ENCODE measurements at places on chromosomes 3 and 15. TPM values are rescaled to one million over a fixed set of nuclear protein-coding genes. Genes with fewer than 3 reads are reported as not detected.
A peak's percentile ranks its signal among the peaks of the same experiment; 100 is the strongest.

Gene CFAP100
- not detected for total RNA-seq

Gene RTP1
- not detected for total RNA-seq

Gene MFAP1
- 26.3 TPM for total RNA-seq

Gene RBSN
- total RNA-seq, result 22.3 TPM

Gene ZBED2
- not detected for total RNA-seq

Gene SLC51A
- total RNA-seq, result not detected

Gene SPINT1
- 0.87 TPM for total RNA-seq

Gene CHMP2B
- 36.0 TPM for total RNA-seq

Gene GATA2
- total RNA-seq, result 0.44 TPM

Gene SLC6A11
- not detected for total RNA-seq

Gene CLDN16
- not detected for total RNA-seq

Gene PPP1R14D
- total RNA-seq, result not detected

Gene UROC1
- 0.15 TPM for total RNA-seq

GRCh38 chr3:32501783-32502117 is 902 bp downstream of the CMTM6 start:
- peaks cover 3% of the 10 kb centered on the region for H3K36me3 ChIP-seq
- peak overlapping the region; percentile 95 for H3K27ac ChIP-seq
- DNase-seq, result no peak
- H3K4me1 ChIP-seq, result peaks cover 28% of the 10 kb centered on the region
- H3K27me3 ChIP-seq, result no peaks in the 10 kb centered on the region
- peak overlapping the region; percentile 91 for H3K4me3 ChIP-seq

DNA sequence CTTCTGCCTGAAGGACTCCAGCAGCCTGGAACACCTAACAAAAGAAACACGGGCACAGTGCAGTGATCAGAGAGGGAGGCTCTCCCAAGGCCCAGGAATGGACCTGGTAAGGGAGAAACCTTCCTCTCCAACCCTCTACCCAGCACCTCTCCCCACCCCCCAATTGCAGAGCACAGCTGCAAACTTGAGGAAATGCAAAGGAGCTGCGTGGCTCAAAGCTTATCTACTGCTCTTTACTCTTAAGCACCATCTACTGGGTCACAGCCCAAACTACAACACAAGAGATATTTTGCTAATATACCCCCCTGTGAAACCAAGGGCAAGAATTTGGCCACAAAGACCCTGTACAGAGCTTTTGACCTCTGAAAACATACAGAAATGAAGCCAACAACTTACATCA is 328.3 kb downstream of the OXSM start:
- H3K4me3 ChIP-seq, result no peak overlapping the region
- H3K27ac ChIP-seq, result no peak overlapping the region
- DNase-seq, result no peak
- H3K27me3 ChIP-seq, result peaks cover 8% of the 10 kb centered on the region

GRCh38 chr3:40518848-40519247 is 5.9 kb upstream of the ZNF621 start:
- no peak for DNase-seq
- H3K27me3 ChIP-seq, result no peaks in the 10 kb centered on the region
- no peak overlapping the region for H3K27ac ChIP-seq
- peaks cover 20% of the 10 kb centered on the region for H3K4me1 ChIP-seq
- H3K4me3 ChIP-seq, result no peak overlapping the region

GRCh38 chr3:10577486-10577885 is 72.1 kb upstream of the ATP2B2 start:
- no peak for DNase-seq
- H3K4me1 ChIP-seq, result peaks cover 6% of the 10 kb centered on the region
- no peaks in the 10 kb centered on the region for H3K36me3 ChIP-seq
- no peak overlapping the region for H3K4me3 ChIP-seq
- no peak overlapping the region for H3K27ac ChIP-seq

GRCh38 chr3:105527949-105528348 is 161.2 kb downstream of the ALCAM start:
- peaks cover 21% of the 10 kb centered on the region for H3K36me3 ChIP-seq
- H3K4me1 ChIP-seq, result peaks cover 38% of the 10 kb centered on the region
- no peaks in the 10 kb centered on the region for H3K27me3 ChIP-seq
- no peak overlapping the region for H3K4me3 ChIP-seq
- peak overlapping the region; percentile 12 for H3K27ac ChIP-seq
- no peak for DNase-seq

DNA sequence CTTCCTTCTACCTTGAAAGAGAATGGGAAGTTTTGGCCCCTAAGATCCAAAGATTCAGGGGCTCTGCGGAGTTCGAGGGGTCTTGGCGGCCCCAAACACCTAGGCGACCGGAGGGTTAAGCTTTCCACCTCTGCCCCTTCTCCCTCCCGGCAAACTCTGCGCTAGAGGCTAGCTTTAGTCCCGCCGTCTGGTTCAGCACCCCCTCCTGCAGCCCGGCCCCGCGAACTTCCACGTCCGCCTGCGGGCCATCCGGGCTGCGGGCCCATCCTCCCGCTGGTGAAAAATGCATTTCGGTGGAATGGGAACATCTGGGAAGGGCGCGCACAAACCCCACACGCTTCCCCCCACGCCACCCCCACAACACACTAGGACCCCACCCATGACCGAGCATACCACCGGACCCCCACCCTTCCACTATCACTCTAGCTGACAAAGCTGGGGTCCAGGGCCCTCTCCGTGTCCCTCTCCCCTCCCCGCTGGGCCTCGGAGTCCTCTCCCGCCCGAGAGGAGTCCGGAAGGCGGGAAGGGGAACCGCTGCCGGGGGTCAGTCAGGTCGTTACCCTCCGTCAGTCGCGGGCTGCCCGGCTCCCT is 1.0 kb downstream of the SHOX2 start:
- H3K4me1 ChIP-seq, result peaks cover 39% of the 10 kb centered on the region
- DNase-seq, result no peak
- no peak overlapping the region for H3K27ac ChIP-seq
- peaks cover 75% of the 10 kb centered on the region for H3K27me3 ChIP-seq
- peaks cover 4% of the 10 kb centered on the region for H3K36me3 ChIP-seq

- H3K27ac ChIP-seq, result peak overlapping the region; percentile 83
- DNase-seq, result no peak
- peak overlapping the region; percentile 85 for H3K4me3 ChIP-seq
- no peaks in the 10 kb centered on the region for H3K27me3 ChIP-seq
- no peaks in the 10 kb centered on the region for H3K36me3 ChIP-seq
Observed at GRCh38 chr3:72887343-72887704, 522 bp upstream of the GXYLT2 start.

- no peak overlapping the region for H3K4me3 ChIP-seq
- no peak overlapping the region for H3K27ac ChIP-seq
- H3K27me3 ChIP-seq, result peaks cover 2% of the 10 kb centered on the region
- H3K36me3 ChIP-seq, result no peaks in the 10 kb centered on the region
- H3K4me1 ChIP-seq, result no peaks in the 10 kb centered on the region
- no peak for DNase-seq
Observed at GRCh38 chr3:176375519-176375918, 821.8 kb downstream of the TBL1XR1 start.

GRCh38 chr3:157240408-157240807 is 80.5 kb upstream of the CCNL1 start:
- H3K4me3 ChIP-seq, result no peak overlapping the region
- H3K27ac ChIP-seq, result peak overlapping the region; percentile 4
- H3K27me3 ChIP-seq, result no peaks in the 10 kb centered on the region
- DNase-seq, result no peak

GRCh38 chr3:54791501-54792156 is 136.2 kb downstream of the LRTM1 start:
- no peak overlapping the region for H3K4me3 ChIP-seq
- DNase-seq, result no peak
- H3K27me3 ChIP-seq, result peaks cover 27% of the 10 kb centered on the region
- H3K27ac ChIP-seq, result no peak overlapping the region
- H3K36me3 ChIP-seq, result no peaks in the 10 kb centered on the region

- peaks cover 31% of the 10 kb centered on the region for H3K4me1 ChIP-seq
- DNase-seq, result no peak
- H3K27ac ChIP-seq, result no peak overlapping the region
- H3K4me3 ChIP-seq, result no peak overlapping the region
Observed at GRCh38 chr3:27616031-27616430, 106.1 kb downstream of the EOMES start.

- no peak overlapping the region for H3K27ac ChIP-seq
- H3K36me3 ChIP-seq, result peaks cover 30% of the 10 kb centered on the region
- H3K27me3 ChIP-seq, result no peaks in the 10 kb centered on the region
- peaks cover 6% of the 10 kb centered on the region for H3K4me1 ChIP-seq
Observed at GRCh38 chr15:99164119-99164518, 59.2 kb downstream of the SYNM start.

DNA sequence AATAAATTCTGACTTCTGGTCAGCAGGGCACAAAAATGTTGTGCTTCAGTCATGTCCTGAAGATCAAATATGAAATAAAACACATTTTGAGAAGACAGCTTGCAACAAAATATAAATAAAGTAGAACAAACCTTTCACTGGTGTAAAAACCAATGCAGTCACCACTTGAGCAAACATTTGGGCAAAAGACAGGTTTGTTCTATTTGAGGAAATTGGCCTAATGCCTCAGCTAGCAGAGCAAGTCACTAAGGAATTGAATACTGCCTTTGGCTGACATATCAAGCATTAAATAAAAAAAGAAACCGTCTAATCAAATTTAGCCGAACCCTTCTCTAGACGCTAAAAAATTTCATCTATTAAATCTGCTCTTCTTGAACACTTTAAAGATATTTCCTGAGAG is 475.4 kb upstream of the CNTN3 start:
- no peak overlapping the region for H3K27ac ChIP-seq
- no peak for DNase-seq
- H3K36me3 ChIP-seq, result no peaks in the 10 kb centered on the region
- H3K4me1 ChIP-seq, result no peaks in the 10 kb centered on the region
- H3K4me3 ChIP-seq, result no peak overlapping the region
- H3K27me3 ChIP-seq, result peaks cover 3% of the 10 kb centered on the region

DNA sequence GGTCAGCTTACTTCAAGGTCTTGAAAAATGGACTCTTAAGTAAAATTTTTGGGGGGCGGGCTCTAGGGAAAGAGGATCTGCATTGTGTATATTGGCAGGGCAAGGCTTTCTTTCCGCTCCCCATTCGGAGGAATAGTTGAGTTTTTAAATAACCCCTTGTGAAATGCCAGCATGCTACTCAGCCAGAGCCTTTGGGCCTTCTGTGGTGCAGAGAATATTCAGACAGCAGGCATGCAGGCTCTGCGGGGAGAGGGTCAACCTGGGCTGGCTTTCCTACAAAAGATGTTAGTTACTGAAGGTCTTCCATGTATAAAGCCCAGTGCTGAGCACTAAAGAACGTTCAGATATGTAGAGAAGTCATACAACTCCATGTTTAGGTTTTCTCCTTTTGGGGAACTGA is 40.6 kb downstream of the ADAMTSL3 start:
- H3K27ac ChIP-seq, result no peak overlapping the region
- no peaks in the 10 kb centered on the region for H3K36me3 ChIP-seq
- no peaks in the 10 kb centered on the region for H3K4me1 ChIP-seq
- H3K27me3 ChIP-seq, result peaks cover 9% of the 10 kb centered on the region

DNA sequence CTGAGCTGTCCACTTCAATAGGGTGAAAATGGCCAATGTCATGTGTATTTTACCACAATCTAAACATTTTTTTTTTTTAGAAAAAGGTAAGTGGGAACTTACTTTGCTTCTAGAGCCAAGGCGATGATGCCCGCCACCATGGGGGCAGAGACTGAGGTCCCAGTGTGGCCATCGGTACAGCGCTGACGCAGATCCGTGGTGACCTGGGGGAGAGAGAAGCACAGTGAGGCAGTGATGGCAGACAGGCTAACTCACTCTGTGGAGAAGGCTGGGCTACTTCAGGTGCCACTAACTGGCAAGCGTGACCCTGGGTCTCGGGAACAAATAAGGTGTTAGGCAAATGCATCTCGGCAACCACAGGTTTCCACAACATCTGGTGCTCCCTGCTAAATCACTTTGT is 94.3 kb upstream of the SNRPA1 start:
- no peak overlapping the region for H3K27ac ChIP-seq
- H3K4me1 ChIP-seq, result no peaks in the 10 kb centered on the region
- peaks cover 8% of the 10 kb centered on the region for H3K27me3 ChIP-seq
- H3K4me3 ChIP-seq, result no peak overlapping the region
- H3K36me3 ChIP-seq, result peaks cover 2% of the 10 kb centered on the region

DNA sequence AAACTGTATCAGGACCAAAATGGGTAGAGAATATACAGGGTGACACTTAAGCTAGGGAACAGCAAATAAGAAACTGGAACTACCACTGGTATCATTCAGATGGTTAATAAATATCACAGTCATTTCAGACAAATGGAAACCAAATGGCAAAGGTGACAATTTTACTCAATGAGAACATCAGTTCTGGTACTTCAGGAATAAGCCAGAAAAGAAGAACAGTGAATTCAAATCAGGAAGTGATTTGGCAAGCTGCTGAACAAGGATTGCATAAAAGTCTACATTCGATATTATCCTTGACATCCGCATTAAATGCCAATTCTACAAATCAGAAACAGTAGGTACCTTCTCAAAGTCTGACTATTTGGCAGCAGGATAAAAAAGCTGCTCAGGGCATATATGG is 23.5 kb upstream of the STIMATE start:
- no peaks in the 10 kb centered on the region for H3K4me1 ChIP-seq
- no peak for DNase-seq
- H3K4me3 ChIP-seq, result no peak overlapping the region
- H3K27ac ChIP-seq, result no peak overlapping the region

DNA sequence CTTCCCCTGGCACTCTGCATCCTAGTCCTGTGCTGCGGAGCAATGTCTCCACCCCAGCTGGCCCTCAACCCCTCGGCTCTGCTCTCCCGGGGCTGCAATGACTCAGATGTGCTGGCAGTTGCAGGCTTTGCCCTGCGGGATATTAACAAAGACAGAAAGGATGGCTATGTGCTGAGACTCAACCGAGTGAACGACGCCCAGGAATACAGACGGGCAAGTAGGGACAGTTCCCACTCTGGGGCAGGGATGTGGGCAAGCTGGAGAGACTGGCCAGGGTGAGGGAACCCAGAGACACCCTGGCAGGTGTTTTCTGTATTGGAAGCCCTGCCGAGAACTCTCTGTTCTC is 247 bp downstream of the FETUB start:
- H3K27me3 ChIP-seq, result peaks cover 24% of the 10 kb centered on the region
- H3K36me3 ChIP-seq, result no peaks in the 10 kb centered on the region
- H3K27ac ChIP-seq, result peak overlapping the region; percentile 37
- peak overlapping the region; percentile 14 for H3K4me3 ChIP-seq

GRCh38 chr3:9508781-9509180 is 44.8 kb downstream of the LHFPL4 start:
- H3K4me3 ChIP-seq, result no peak overlapping the region
- H3K36me3 ChIP-seq, result no peaks in the 10 kb centered on the region
- no peak overlapping the region for H3K27ac ChIP-seq
- no peaks in the 10 kb centered on the region for H3K4me1 ChIP-seq

DNA sequence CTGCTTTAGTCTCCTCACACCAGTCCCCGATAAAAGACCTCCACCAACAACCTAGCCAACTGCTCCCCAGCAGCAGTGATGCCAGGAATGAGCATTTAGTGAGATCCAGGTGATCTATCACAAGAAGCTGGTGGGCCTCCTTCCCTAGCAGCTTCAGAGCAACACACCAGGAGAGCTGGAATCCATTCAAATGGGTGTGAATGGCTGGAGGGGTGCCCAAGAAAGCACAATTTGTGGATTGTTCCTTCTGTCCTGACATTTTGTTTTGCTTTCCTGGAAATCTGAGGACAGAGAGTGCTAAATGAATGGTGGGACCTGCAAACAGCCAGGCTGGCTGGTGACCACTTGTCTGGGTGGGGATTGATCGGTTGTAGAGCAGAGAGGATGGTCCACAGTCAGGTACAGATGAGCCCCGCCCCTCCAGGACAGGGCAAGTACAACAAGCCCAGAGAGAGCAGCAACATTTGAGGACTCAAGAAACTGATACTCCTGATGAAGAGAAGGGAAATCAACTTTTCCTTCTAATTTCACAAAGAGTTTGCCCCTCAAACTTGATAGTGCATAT is 316.8 kb downstream of the VPS13C start:
- no peak overlapping the region for H3K4me3 ChIP-seq
- H3K27me3 ChIP-seq, result peaks cover 4% of the 10 kb centered on the region
- H3K36me3 ChIP-seq, result no peaks in the 10 kb centered on the region

Data from chondrocyte (in vitro differentiated cells).